Iris pigment epithelial cell (primary cell): ENCODE measurements at places on chromosomes 1 and 21.

- no peak for DNase-seq
Measured at GRCh38 chr1:70666381-70667140, 255.5 kb downstream of the CTH start.

DNA sequence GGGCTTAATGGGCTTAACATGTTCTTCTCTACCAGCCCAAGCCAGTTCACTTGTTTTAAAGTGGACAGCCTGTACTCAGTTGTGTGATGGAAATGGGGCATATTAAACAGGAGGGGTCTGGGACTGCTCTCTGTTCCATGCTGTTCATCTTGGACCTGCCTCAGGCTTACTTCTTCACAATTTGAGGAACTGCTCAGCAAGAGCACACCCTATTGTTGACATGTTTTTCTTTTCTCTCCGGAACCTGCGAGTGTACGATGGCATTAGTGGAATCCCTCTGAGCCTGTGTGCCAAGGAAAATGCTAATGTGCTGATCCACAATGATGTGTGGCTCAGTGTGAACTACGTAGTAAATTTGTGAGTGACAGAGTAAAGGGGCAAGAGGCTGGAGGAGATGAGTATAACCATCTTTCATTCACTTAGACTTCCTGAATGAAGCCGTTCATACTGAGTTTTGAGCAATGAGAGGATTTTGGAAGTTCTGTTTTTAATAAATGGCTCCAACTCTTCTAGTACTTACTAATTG lies 6.9 kb downstream of the AHCYL1 start:
- DNase-seq: no peak

GRCh38 chr1:47513393-47513792 lies 75.5 kb downstream of the FOXD2 start:
- DNase-seq: no peak

DNA sequence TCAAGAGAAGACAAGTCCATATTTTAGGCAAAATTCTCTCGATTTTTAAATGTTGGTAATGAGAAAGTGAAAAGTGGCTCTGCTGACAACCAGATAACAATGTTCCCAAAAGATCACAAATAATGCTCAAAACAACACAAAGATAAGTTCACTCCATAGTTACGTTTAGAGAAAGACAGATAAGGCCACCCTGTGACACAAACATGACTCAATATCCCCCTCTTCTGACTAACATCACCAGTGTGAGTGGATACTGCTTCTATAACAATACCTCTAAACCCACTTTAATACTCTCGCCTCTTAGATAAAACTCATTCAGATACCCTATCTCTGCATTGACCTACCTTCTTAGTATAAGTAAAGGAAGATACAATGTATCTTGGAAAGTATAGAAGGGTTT lies 51.2 kb upstream of the RGS7 start:
- DNase-seq: peak; percentile 47

- no peak for DNase-seq
Measured at GRCh38 chr21:34669149-34669879, 520 bp downstream of the CLIC6 start.

DNA sequence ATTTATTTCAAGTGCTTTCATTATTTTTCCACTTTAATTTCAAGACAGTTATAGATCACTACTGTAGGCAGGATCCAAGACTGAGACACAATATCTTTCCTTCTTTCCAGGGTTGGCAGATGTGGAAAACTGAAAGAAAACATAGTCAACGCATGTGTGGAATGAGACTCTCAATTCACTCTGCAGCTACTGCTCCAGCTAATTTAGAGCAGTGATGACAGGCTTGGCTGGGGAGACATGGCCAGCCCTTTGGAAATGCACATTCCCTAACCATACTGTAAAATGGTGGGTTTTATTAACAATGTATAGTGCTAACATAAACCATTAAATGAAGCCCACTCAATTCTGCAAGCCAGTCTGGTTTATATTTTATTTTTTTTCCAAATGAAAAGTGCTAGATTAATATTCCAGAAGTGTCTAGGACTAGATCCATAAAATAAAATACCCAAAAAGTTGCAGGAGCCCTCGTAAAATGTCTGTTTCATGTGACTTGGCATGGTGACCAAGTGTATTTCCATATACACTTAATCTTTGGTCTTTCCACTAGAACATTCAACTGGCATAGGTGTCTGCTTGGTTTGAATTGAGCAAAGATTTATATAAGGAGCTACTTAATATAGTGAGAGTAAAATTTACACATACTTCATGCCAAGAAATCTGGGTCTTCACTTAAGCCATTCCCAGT lies 32.9 kb downstream of the COL11A1 start:
- no peak for DNase-seq

DNA sequence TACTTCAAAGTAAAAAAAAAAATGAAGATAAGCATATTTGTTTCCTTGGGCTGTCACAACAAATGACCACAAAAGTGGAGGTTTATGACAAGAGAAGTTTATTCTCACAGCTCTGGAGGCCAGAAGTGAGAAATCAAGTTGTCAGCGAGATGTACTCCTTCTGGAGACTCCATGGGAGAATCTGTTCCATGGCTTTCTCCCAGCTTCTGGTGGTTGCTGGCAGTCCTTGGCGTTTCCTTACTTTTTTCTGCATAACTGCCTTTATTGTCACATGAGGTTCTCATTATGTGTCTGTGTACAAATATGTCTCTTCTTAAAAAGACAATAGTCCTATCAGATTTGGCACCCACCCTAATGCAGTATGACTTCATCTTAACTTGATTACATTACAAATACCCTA lies 398.3 kb downstream of the KCNT2 start:
- no peak for DNase-seq

GRCh38 chr1:214362188-214362882 lies 81.4 kb downstream of the SMYD2 start:
- DNase-seq: peak; percentile 66

GRCh38 chr1:7424352-7424890 lies 346.7 kb upstream of the VAMP3 start:
- peak; percentile 67 for DNase-seq
